ENCODE measurements at places on chromosomes 7 and 10.

DNA sequence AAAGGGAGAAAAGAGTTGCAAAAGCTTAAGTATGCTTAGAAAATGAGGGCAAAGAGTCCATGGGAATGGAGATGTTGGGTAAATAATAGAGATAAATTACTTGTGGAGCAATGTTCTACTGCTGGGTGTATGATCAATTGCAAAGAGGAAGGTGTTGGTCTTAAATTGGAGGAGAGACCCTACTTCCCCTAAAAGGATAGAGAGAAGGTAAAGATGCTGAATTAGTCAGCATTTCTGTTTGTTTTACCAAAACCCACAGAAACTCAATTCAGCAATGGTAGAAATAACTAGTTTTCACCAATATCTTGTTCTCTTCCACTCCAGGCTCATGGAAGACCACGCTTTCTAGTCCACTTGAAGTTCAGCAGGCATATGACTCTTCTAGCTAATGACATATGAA is 32.1 kb downstream of the ASB4 start:
- no peak overlapping the region for H3K4me3 ChIP-seq
- no peak overlapping the region for H3K27ac ChIP-seq
- peaks cover 17% of the 10 kb centered on the region for H3K27me3 ChIP-seq
- no peak for DNase-seq

- peaks cover 15% of the 10 kb centered on the region for H3K36me3 ChIP-seq
- no peak for DNase-seq
- no peaks in the 10 kb centered on the region for H3K27me3 ChIP-seq
These were observed 31.0 kb downstream of the CUX1 start for GRCh38 chr7:101848208-101848951.

DNA sequence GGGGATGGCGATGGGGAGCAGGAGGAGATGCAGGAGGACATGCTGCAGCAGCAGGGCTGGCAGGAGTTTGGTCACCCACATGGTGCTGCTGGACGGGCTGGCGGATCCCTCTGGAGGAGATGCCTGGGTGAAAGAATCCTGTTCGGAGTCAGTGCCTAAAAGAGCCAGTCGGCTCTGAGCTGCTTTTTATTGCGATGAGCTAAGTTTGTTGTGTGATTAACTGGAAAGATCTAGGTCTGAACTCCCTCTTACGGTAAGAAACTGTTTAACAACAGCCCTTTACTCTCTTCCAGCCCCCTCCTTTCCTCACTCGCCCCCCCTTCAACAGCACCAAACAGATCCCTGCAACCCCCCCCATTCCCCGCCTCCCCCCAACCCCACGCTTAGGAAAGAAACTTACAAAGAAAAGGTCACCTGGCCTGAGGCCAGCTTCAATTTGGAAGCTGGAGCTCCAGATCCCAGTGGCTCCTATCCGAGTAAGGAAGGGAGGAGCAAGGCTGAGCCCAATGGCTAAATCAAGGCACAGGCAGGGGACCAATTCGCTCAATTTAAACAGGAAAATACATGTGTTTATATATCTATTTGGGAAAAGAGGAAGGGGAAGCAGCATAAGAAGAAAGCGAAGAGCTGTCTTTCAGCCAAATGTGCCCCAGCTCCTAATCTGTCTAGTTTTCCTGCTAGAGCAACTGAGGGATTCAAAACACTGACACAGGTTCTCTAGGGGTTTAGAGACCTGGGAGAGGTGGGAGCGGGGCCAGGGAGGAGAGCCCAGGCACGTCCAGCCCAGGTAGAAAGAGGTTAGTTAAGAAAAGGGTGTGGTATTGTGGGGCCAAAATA is at the start of gene HGF:
TSS of gene HGF (minus strand) at position 157 of the 837 bp plus-strand sequence. CDS start at position 81, 76 bp downstream.
- H3K4me1 ChIP-seq, result no peaks in the 10 kb centered on the region
- no peak within 1 kb of the TSS for H3K27ac ChIP-seq
- H3K36me3 ChIP-seq, result no peaks in the 10 kb centered on the region
- no peak within 1 kb of the TSS for H3K4me3 ChIP-seq

GRCh38 chr7:70044525-70044924 is 446.2 kb downstream of the AUTS2 start:
- H3K4me3 ChIP-seq, result no peak overlapping the region
- no peak overlapping the region for H3K27ac ChIP-seq
- DNase-seq, result no peak
- no peaks in the 10 kb centered on the region for H3K27me3 ChIP-seq
- H3K4me1 ChIP-seq, result no peaks in the 10 kb centered on the region

DNA sequence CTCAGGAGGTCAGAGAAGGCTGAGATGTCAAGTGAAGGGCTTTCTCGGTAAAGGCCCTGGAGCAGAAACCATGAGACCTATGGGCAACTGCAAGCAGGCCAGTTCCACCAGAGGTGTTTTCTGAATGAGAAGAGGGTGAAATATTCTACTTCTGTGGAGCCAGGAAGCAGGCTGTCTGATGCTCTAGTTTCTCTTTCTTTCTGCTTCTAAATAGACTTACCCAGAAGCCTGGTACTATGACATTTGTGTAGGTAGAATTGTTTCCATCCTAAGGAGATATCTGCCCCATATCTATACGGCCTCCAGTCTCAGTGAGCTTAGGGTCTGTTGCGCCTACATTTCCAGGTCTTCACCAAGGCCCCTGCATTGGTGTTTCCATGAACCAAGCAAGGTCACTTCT is 73.4 kb upstream of the CC2D2B start:
- H3K27ac ChIP-seq, result peak overlapping the region; percentile 72
- H3K4me1 ChIP-seq, result peaks cover 37% of the 10 kb centered on the region
- H3K36me3 ChIP-seq, result no peaks in the 10 kb centered on the region
- no peaks in the 10 kb centered on the region for H3K27me3 ChIP-seq
